ENCODE measurements at places on chromosomes 16 and 17.

- no peak for DNase-seq
Observed at GRCh38 chr17:75854101-75854748, 910 bp downstream of the WBP2 start.

- no peak for DNase-seq
Observed at GRCh38 chr17:44187131-44187899, 543 bp downstream of the TMUB2 start.

DNA sequence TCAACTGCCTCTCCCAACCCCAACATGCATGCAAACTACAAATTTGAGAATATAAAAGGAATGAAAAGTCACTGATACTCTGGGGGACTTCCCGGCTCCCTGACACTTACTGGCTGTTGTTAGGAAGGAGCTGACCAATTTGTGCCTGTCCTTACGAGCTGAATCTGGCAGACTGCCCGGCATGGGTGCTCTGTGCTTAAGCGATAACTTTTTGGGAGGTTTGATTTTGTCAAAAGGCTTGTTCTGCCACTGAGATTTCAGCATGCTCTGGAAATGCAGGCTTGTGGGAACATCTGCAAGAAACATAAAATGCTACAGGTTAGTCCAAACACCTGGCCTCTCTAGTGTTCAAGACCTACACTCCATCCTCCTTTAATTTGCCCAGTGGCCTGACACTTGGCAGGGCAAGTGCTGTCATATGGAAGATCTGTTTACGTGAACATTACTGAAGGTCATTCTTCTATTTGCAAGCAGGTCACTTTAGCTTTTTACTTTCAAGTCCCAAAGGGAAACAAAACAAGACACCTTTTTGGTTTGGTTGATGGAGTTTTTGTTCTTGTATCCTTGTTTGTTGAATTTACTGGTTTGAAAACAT lies 40.6 kb downstream of the STH start:
- DNase-seq, result no peak

DNA sequence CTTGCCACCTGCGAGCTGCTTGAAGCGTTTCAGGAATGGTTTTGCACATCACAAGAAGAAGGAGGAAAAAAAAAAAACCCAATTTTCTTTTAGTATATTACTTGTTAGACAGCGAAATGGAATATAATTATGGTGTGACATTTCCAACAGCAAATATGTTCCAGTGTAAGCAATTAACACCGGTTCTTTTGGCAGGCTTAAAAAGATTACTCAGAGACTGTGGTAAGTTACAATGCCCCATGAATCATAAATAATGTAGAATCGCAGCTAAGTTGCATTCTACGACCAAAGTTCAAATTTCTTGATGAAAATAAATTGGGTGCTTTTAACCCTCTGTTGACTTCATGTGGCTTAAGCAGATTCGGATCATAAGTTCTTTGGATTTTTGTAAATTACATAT lies 245.2 kb downstream of the XYLT1 start:
- DNase-seq, result no peak

DNA sequence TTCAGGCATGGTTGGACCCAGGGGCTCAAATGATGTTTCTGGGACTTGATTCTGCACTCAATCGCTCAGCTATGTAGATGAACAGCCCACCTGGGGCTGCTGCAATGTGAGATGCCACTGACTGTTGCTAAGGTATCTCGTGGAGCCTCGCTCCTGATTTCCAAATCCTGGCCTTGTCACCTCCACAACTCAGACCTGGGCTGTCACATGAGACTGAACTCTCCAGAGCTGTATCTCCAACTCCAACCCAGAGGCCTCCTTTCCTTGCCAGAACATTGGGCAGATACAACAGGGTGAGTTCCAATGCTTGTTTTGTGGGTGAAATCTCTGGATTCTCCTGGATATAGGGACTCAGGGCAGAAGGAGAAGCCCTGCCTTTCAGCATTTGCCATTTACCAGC lies 79.5 kb downstream of the GNAO1 start:
- no peak for DNase-seq

DNA sequence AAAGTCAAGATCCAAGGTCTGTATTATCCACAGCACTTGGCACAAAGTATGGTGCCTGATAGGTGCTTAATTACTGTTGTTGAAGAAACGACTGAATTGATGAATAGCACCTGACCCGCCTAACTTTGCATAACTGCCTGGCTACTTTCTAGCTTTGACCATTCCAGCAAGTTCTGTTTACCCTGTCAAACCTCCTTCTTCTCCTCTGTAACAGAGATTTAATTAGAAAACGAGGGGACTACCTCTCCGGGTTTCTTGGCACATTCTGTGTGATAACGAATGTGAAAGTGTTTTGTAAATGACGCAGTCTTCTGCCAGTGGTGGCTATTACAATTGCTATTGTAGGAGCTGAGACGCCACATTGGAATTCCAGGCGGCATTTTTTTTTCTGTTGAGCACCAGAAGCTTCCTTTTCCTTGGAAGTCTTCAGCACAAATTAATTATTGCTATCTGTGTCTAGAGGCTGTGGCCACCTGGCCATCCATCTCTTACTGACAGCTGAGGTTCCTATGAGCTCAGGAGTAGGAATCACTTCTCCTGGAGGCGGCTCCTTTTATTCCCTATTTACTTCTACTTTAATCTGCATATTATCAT lies 522.9 kb downstream of the HS3ST4 start:
- no peak for DNase-seq

GRCh38 chr17:49528966-49529365 lies 33.9 kb downstream of the NGFR start:
- DNase-seq, result no peak

DNA sequence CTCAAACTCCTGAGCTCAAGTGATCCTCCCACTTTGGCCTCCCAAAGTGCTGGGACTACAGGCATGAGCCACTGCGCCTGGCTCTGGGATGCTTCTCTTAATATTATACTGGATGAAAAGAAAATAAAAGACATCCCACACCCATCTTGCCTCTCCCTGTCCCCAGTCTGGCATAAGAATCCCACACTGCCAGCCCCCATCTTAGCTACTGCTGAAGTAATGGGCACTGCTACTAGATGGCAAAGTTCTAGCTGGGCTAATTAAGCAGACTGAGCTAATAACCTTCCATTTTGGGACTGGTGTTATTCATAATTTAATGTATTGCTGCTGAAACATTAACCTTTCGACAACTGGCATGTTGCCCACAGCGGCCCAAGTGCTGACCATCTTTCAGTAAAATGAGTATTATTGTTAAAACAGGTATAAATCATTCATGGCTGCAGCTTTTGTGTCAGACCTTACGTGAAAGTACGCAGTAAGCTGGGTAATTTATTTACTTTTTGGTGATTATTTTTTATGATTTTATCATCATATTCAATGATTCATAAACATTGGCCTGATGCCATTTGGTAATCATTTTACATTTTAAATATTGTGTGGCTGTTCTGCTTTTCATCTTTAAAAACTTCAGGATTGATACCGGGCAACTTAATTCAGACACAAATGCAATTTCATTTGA lies 47.4 kb upstream of the ZFHX3 start:
- no peak for DNase-seq

Measured in brain pericyte (primary cell).